Naive thymus-derived CD4-positive, alpha-beta T cell (primary cell): ENCODE measurements at places on chromosomes 4 and X.

GRCh38 chr4:80207172-80207583 is 9.9 kb downstream of the PRDM8 start:
- no peak for DNase-seq

GRCh38 chr4:103994059-103994458 is 274.3 kb upstream of the TACR3 start:
- no peak for DNase-seq

DNA sequence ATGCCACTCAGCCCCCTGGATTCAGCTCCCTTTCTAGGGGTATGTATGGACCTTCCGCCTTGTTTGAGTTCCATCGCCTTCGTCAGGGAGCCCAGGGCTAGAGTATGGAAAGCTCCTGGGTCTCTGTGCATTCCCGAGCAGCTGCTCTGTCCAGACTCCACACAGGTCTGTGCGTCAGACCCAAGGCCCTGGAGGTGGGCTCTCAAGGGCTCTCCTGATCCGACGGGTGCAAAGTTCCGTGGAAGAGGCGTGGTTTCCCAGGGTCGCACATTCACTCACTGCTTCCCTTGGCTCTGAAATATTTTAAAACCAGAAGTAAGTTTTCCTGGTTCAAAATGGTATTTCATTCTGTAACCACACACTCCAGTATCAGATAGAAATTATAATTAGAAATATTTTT is 863.2 kb downstream of the TRIML1 start:
- DNase-seq = no peak

DNA sequence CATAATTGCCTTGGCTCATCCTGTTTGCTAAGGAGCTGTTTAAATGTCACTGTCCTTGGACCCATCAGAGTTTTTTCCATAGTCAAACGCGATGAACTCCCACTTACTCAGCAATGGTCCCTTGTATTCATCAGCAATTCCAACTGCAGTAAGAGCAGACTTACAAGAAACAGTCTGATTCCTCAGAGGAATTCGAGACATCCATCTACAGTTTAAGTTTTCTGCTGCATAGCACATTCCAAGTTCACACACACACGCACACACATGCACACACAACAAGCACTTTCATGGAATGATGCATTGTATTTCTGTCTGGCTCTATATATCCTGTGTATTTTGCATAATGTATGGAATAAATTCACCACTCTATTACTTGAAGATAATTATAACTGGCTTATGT is 32.7 kb upstream of the TMEM150C start:
- no peak for DNase-seq

GRCh38 chr4:147683188-147683591 is 773 bp downstream of the PRMT9 start:
- no peak for DNase-seq

DNA sequence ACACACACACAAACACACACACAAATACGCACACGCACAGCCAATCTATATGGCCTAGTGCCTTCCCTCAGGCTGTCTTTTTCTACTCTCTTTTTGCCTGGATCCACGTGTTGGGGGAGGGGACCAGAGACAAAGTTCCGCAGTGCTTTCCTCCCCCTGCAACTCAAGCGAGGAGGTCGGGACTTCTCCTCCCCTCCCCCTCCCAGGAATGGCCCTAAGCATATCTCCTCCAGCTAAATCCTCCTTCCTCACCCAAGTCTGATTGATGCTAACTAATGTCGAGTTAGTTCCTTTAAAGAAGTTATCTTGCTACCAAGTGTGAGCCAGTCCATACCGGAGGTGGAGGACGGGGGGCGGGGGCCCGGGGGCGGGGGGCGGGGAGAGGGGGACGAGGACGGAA is 141.2 kb upstream of the ZIC3 start:
- no peak for DNase-seq

GRCh38 chrX:31212856-31213748 is 141.3 kb upstream of the FTHL17 start:
- no peak for DNase-seq

DNA sequence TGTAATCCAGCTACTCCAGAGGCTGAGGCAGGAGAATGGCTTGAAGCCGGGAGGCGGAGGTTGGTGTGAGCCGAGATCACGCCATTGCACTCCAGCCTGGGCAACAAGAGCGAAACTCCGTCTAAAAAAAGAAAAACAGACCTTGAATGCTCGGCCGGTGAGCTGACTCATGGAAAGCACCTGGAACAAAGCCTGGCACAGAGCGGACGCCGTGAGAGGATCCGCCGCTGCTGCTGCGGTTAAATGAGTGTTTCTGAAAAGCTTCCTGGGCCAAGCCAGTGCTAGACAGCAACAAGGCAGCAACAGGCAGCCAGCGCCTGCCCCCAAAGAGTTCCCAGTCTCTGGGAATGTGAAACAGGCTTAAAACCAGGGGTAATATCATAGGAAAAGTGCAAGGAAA is 186.4 kb downstream of the AFAP1 start:
- DNase-seq = no peak

DNA sequence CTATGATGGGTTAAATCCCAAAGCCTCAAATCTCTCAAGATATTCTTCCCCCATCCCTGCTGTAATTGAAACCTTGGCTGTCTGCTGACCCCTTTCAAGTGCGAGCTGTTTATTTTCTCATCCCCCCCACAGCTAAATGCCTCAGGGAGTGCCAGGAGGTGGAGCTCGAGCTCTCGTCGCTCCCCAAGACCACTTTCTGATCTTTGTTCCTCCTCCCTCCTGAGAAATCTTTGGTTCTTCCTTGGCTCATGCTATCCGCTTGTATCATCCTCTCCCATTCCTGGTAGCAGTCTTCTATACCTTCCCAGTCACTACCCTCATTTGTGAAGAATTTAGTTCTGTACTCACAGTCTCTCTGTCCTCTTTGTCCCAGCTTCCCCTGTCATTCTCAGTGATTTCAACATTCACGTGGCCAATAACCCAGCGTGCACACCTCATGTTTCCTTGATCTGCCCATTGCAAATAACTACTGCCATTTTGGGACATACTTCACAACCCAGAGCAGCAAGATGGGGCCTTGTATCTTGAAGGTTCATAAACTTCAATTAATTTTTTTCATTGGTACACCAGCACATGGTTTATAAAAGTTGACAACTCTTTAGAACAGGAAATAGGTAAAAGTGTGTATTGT is 9.2 kb upstream of the SLC25A43 start:
- DNase-seq = no peak

DNA sequence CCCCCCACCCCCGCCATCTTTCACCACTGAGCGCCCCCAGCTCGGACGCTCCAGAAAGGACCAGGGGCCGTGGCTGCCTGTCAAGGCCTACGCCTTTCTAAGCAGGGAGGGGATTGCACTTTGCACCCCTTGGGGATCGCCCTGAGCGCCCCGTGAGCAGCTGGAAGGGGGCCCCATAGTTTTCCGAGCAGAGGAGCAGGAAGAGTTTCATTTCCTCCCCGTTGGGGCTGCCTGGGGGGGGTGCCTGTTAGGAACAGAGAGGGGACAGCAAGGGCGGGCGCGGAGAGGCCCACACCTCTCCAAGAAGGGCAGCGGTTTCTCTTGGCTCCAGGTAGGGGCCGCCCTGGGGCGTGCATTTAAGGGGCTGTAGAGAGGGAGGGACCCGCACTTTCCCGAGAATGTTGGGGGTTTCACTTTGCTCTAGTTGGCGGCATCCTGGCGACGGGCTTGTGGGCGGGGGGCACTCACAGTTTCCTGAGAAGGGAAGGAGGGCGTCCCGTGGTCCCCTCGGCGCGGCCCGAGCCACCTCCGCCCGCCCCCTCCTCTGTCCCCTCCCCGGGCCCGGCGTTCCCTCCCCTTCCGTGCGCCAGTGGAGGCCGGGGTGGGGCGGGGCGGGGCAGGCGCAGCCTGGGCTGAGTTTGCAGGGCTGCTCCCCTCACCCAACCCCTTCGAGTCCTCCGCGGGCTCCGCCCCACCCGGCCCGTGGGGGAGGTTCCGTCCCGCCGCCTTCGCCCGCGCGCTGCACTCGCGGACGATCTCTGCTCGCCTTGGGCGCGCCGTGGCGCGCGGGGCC is 82.3 kb upstream of the CD99 start:
- DNase-seq = peak; percentile 73

GRCh38 chrX:7025471-7025870 is 122.0 kb upstream of the STS start:
- no peak for DNase-seq

- no peak for DNase-seq
Observed at GRCh38 chr4:8061573-8061972, 97.0 kb downstream of the ABLIM2 start.

GRCh38 chr4:40256329-40256728 is 59.5 kb downstream of the RHOH start:
- no peak for DNase-seq

GRCh38 chr4:4986841-4987240 is 32.4 kb downstream of the CYTL1 start:
- no peak for DNase-seq

DNA sequence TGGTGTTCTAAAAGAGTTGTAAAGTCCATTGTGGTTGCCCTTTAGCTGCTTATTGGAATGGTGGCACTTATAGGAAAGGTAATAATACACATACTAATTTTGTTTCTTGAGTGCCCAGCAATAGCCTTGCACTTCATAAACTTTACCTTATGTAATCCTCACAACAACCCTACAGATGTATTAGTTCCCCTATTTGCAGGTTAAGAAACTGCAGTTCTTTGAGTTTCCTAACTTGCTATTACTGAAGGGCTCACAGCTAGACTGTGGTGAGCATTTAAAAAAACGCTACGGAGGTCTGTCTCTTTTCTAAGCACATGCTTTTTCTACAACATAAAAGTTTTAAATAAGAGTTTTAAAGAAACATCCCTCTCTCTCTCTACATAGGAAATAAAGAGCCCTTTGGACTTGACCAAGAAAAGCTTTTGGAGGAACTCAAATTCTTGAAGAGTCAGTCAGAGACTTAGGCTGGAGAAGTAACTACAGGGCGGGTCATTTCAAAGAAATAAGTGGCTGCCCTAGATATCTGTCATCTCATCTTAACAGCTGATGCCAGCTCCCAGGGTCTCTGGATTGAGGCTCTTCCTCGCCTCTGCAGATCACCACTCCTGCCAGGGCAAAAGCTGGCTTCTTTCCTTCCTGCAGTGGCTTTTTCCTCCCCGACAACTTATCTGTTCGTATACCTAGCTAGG is 42.0 kb upstream of the FBXW7 start:
- no peak for DNase-seq

GRCh38 chr4:53192496-53192895 is 173.4 kb downstream of the SCFD2 start:
- DNase-seq = no peak

DNA sequence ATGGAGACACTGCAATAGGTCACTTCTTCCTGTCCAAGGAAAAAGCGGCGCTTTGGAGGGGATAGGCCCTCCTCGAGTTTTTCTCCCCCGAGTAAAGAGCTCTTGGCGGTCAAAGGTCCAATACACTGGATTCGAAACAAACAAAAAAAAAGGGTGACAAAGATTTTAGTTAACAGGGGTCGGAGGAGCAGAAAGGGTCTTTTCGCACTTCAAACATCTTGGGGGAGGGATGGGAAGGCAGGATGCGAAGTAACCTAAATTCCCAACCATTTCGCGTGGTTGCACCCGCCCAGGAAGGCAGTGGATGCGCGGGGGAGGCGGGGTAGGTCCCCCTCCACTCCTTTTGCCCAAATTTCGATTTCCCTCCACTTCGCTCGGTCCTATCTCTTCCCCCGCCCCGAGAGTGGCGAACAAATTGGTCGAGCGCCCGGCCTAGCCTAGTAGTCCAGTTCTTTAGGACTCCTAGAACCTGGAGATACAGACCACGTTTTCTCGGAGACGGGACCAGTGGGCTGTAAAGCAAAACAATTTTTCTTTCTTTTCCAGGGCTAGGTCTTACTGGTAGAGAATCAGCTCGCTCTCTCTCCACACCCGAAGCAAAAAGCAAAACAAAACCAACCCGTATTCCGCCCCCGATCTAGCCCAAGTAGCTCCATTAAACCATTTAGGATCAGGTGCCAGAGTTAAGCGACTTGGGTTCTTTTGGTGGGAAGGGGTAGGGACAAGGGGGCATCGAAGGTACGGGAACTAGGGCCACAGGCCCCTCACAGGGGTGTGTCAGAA is 2.0 kb upstream of the STAG2 start:
- no peak for DNase-seq

DNA sequence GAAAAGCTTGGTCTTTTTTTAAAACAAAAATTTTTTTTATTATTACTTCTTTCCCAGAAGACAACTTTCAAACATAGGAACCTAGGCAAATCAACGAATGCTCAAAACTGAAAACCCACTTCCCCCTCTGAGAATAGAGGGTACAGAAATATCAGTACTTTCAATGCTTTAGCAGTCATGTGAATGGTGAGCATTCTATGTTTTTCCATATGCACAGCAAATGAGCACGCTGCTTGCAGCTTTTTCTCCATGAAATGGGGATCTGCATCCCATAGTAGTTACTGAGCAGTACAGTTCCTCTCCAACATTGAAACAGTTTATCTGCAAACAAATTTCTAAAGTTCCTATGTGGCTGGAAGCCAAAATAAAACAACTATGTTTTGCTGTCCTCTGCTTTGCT is 108.4 kb upstream of the BMP2K start:
- no peak for DNase-seq

GRCh38 chrX:31508338-31508737 is 436.5 kb upstream of the FTHL17 start:
- DNase-seq = no peak

- no peak for DNase-seq
Observed at GRCh38 chr4:98977557-98977956, 18.0 kb upstream of the METAP1 start.

DNA sequence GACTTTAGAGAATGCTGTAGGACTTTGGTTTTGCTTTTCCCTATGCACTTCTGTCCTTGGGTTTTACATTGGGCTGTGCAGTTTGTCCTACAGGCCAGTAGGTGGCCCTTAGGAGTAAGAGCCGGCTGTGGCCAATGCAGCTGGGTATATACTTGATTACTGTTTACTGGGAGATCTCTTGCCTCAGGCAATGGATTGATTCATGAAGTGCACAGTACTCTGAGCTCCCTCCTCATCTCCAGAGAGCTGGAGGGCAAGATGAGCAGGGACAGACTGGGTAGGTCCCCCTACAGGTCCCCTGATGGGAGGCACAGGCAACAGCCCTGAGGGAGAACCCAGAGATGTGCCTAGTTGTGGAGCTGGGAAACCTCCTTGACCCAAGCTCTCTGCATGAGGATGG is 103.8 kb upstream of the QRFPR start:
- DNase-seq = no peak

DNA sequence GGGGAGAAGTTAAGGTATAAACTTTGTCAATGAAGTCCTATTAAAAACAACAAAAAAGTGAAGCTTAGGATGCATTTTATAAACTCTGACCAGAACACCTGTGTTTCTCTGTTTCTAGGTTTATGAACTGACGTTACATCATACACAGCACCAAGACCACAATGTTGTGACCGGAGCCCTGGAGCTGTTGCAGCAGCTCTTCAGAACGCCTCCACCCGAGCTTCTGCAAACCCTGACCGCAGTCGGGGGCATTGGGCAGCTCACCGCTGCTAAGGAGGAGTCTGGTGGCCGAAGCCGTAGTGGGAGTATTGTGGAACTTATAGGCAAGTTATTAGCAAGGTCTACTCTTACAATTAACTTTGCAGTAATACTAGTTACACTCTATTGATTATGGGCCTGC is 46.6 kb downstream of the HTT start:
- no peak for DNase-seq

GRCh38 chrX:36401774-36402173 is 482.2 kb downstream of the CFAP47 start:
- DNase-seq = no peak

- no peak for DNase-seq
Observed at GRCh38 chr4:74100531-74100930, 1.5 kb upstream of the CXCL2 start.

GRCh38 chrX:37349221-37350033 is at the start of gene PRRG1:
TSS of gene PRRG1 (plus strand) at chrX:37349364. CDS start at chrX:37406250, 56,886 bp downstream.
- no peak for DNase-seq
